ENCODE measurements at places on chromosomes 12 and 14.

DNA sequence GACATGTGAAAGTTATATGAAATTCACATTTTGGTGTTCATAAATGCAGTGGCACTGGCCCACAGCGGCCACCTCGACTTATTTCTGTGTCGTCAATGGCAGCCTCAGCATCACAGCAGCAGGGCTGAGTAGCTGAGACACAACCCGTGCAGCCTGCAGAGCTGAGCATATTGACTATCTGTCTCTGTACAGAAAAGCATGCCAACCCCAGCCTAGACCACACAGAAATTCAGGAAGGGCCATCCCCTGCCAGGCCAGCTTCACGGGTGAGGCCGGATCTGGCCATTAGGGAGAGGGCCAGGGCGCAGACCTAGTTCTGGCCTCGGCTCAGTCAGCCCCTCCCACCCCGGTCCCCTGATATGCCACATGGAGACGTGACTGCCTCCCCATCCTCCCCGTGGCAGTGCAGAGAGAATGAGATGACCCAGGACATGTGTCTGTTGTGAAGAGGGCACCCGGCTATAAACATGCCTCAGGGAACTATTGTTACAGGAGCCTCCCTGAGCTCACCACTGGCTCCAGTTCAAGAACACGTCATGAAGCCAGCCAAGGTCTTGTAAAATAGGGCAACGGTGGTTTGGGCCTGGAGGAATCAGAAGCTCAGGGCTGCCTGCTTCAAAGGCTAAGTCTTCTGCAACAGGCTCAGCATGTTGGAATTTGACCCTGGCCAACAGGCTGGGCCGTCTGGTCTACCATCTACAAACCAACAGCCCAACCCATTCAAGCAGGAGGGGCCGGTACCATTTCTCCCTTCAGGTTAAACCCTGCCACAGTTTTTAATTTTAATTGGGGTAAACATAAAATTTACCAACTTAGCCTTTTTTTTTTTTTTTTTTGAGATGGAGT, 25.5 kb downstream of the SCARB1 start:
- no peaks in the 10 kb centered on the region for H3K27me3 ChIP-seq
- H3K27ac ChIP-seq: peak overlapping the region; percentile 68

DNA sequence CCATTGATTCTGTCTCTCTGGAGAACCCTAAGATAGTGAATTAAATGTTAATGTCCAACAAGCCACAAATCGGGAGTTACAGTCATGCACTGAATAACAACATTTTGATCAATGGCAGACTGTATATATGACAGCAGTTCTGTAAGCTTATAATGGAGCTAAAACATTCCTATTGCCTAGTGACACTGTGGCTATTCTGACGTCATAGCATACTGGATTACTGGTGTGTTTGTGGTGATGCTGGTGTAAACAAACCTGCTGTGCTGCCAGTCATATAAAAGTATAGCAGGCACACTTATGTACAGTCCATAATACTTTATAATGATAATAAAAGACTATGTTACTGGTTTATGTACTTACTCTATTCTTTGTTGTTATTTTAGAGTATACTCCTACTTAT, 56.7 kb upstream of the BICD1 start:
- no peaks in the 10 kb centered on the region for H3K36me3 ChIP-seq
- H3K4me3 ChIP-seq: no peak overlapping the region
- DNase-seq: no peak
- no peak overlapping the region for H3K27ac ChIP-seq
- H3K27me3 ChIP-seq: no peaks in the 10 kb centered on the region

GRCh38 chr12:132079200-132079599, 64.9 kb downstream of the DDX51 start:
- peaks cover 5% of the 10 kb centered on the region for H3K4me1 ChIP-seq
- no peaks in the 10 kb centered on the region for H3K27me3 ChIP-seq
- no peaks in the 10 kb centered on the region for H3K36me3 ChIP-seq
- H3K4me3 ChIP-seq: no peak overlapping the region

- no peaks in the 10 kb centered on the region for H3K36me3 ChIP-seq
- H3K4me3 ChIP-seq: no peak overlapping the region
- H3K27me3 ChIP-seq: no peaks in the 10 kb centered on the region
- no peaks in the 10 kb centered on the region for H3K4me1 ChIP-seq
- DNase-seq: no peak
- H3K27ac ChIP-seq: no peak overlapping the region
These were observed 270.7 kb upstream of the DIO3 start for GRCh38 chr14:101290611-101291010.

- no peaks in the 10 kb centered on the region for H3K4me1 ChIP-seq
- no peak overlapping the region for H3K4me3 ChIP-seq
- no peak for DNase-seq
- H3K36me3 ChIP-seq: no peaks in the 10 kb centered on the region
- H3K27me3 ChIP-seq: no peaks in the 10 kb centered on the region
These were observed 309.2 kb upstream of the TBX3 start for GRCh38 chr12:114993165-114993564.

DNA sequence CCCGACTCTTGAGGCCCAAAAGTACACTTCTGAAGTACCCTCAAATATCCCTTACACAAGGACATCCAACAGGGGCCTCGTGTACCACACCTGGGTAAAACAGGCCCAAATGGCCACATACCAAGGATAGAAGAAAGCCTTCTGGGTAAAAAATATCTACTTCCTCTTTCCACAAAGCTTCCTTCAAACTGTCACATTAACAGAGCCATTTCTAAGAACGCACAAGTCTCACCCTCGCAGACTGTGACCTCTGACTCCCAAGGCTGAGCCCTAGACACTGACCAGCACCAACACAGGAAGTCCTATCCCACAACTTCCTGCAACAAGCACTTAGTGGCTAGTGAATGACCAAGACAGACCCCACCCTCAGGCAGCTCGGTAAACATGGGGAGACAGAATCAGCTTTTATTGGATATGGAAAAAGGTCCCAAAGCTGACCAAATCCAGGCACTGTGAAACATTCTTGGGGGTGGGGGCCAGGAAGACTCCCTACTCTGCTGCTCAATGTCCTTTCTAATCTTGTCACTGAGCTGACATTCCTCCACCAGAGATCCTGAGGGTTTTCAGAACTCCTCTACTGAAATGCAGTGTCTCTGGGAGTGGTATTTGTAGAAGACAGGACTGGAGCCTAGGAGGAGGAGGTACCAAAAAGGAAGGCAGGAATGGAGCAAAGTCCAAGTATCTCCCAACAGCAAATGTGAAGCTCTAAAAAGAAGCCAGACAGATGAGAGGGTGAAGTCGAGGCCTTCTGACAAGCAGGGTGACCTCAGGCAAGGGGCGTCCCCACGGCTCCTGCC, 15.9 kb downstream of the KCTD10 start:
- peak overlapping the region; percentile 97 for H3K27ac ChIP-seq
- H3K27me3 ChIP-seq: no peaks in the 10 kb centered on the region
- no peaks in the 10 kb centered on the region for H3K36me3 ChIP-seq
- peaks cover 56% of the 10 kb centered on the region for H3K4me1 ChIP-seq
- no peak for DNase-seq

DNA sequence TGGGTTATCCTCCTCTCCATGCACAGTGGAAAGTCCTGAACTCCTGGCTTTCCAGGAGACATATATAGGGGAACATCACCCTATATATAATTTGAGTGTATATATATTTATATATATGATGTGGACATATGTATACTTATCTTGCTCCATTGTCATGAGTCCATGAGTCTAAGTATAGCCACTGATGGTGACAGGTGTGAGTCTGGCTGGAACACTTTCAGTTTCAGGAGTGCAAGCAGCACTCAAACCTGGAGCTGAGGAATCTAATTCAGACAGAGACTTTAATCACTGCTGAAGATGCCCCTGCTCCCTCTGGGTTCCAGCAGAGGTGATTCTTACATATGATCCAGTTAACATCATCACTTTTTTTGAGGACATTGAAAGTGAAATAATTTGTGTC, 4.4 kb downstream of the SSTR1 start:
- H3K4me3 ChIP-seq: no peak overlapping the region
- H3K4me1 ChIP-seq: no peaks in the 10 kb centered on the region

DNA sequence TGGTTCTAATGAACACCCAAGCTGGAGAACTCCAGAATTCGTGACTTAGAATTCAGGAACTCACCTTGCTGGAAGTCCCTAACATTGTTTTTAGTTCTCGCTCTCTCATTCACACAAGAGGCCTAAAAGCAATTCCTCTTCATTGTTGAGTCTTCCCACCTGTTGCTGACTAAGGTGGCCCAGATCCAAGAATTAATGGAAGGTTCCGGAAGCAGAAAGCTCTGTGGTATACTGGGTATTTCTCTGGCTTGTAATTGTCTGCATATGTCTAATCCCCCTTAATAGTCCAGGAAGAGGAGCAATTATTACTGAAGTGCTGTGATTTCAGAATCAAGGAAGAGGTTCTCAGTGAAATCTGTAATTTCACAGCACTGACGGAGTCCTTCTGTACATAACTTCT, 31.4 kb downstream of the TMEM233 start:
- H3K27me3 ChIP-seq: no peaks in the 10 kb centered on the region
- H3K4me3 ChIP-seq: no peak overlapping the region
- H3K36me3 ChIP-seq: no peaks in the 10 kb centered on the region
- no peaks in the 10 kb centered on the region for H3K4me1 ChIP-seq
